ENCODE measurements at places on chromosomes 3 and 15.

DNA sequence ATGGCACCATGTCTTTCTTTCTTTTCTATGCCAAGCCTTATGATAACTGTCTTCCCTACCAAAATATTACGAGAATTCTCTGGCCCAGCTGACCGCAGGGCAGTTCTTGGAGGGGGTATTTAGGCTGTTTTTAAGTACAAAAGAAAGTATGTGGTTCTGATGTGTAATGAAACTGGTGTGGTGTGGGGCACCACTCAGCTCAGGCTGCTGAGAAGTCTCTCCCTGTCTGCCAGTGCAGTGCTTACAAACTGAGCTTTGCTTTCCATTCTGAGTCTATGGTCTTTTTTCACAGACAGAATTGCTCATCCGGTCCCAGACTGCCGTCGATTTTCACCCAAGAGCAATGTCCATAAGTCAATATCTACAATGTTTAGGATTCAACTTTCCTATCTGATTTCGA is 847.6 kb downstream of the NTRK3 start:
- H3K4me1 ChIP-seq, result no peaks in the 10 kb centered on the region
- no peak for DNase-seq
- H3K4me3 ChIP-seq, result no peak overlapping the region
- H3K27ac ChIP-seq, result no peak overlapping the region
- no peaks in the 10 kb centered on the region for H3K36me3 ChIP-seq

DNA sequence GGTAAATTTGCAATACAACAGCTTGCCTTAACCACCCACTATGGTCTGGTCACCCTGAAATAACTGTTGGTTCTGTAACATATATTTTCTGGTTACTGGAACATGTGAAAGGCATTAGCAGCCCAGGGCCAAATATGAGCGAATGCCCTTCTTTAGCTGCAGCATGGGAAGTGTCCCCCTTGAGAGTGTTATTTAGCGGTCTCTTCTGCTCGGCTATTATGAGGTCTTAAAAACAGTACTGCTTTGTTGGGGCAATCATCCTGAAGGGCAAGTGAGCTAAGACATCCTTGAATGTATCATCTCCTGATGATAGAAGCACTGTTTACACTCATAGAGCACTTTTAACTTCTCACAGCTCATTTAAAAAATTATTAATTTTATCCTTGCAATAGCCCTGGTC is 90.2 kb downstream of the RYR3 start:
- no peaks in the 10 kb centered on the region for H3K36me3 ChIP-seq
- H3K27ac ChIP-seq, result no peak overlapping the region
- H3K27me3 ChIP-seq, result no peaks in the 10 kb centered on the region
- DNase-seq, result no peak
- H3K4me1 ChIP-seq, result no peaks in the 10 kb centered on the region

GRCh38 chr3:74613060-74613459 is 1.4 kb downstream of the CNTN3 start:
- H3K4me1 ChIP-seq, result no peaks in the 10 kb centered on the region
- H3K4me3 ChIP-seq, result peak overlapping the region; percentile 81
- no peaks in the 10 kb centered on the region for H3K36me3 ChIP-seq
- DNase-seq, result no peak
- no peaks in the 10 kb centered on the region for H3K27me3 ChIP-seq

DNA sequence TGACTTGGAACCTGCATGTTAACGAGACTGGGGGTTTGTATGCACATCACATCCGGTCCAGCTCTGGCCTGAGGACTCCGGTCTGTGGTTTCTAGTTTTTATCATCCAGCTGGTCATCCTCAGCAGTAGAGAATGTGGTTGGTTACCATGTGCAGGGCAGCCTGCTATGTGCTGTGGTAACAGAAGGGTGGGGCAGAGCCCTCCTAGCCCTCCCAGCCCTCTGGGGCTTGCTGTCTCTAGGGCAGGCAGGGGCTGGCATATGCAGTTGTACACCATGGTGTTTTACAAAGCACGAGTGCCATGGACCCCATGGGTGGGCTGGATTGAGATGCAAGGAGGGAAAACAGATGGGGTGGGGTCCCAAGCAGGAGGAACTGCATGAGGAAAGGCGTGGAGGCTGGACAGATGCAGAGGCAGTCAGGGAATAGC is 70.2 kb downstream of the APBA2 start:
- H3K4me1 ChIP-seq, result peaks cover 5% of the 10 kb centered on the region
- DNase-seq, result no peak
- H3K36me3 ChIP-seq, result no peaks in the 10 kb centered on the region
- H3K4me3 ChIP-seq, result no peak overlapping the region

GRCh38 chr3:4738737-4739274 is 240.4 kb upstream of the BHLHE40 start:
- peaks cover 20% of the 10 kb centered on the region for H3K4me1 ChIP-seq
- no peaks in the 10 kb centered on the region for H3K27me3 ChIP-seq
- H3K36me3 ChIP-seq, result peaks cover 11% of the 10 kb centered on the region
- H3K27ac ChIP-seq, result no peak overlapping the region
- DNase-seq, result no peak
- H3K4me3 ChIP-seq, result no peak overlapping the region

DNA sequence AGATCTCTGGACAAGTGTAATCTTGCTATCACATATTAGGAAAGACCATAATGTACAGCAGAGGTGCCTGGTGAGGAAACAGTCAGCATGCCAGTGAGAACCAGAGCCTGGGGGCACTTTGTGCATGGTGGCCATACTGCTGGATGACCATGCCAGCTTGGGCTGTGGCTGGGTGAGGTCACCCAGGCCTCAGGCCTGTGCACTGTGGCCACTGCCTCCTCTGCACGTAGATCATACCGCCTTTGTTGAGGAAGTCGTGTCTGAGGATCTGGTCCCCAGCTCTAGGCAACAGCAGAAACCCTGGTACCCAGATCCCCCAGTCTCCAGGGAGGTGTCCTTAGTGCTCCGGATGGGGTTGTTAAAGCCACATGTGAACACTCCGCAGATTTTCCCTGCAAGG is 38.9 kb downstream of the ZNF710 start:
- peak; percentile 37 for DNase-seq
- H3K36me3 ChIP-seq, result no peaks in the 10 kb centered on the region
- H3K27ac ChIP-seq, result no peak overlapping the region
- H3K4me3 ChIP-seq, result no peak overlapping the region

DNA sequence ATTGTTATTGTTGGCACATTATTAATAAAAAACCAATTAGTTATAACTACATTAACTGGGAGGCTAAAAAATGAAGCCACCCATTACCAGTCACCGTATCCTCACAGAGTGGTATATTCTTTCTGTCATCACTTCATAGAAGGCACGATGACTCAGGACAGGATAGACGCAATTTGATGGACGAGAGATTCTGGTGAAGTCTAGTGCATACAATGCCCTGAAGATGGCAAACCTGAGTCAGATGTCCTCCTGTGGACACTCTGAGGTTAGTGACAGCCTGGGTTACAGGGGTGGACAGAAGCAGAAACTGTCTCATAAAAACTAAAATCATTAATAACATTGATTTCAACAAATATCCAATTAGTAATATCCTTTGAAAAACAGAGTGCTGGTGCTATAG is 150.3 kb downstream of the SLC9A9 start:
- H3K4me1 ChIP-seq, result no peaks in the 10 kb centered on the region
- H3K27me3 ChIP-seq, result no peaks in the 10 kb centered on the region
- H3K36me3 ChIP-seq, result no peaks in the 10 kb centered on the region
- DNase-seq, result no peak

- no peak overlapping the region for H3K4me3 ChIP-seq
- no peak overlapping the region for H3K27ac ChIP-seq
- DNase-seq, result no peak
- H3K36me3 ChIP-seq, result no peaks in the 10 kb centered on the region
Measured at GRCh38 chr15:101104141-101104540, 147.7 kb downstream of the CHSY1 start.

DNA sequence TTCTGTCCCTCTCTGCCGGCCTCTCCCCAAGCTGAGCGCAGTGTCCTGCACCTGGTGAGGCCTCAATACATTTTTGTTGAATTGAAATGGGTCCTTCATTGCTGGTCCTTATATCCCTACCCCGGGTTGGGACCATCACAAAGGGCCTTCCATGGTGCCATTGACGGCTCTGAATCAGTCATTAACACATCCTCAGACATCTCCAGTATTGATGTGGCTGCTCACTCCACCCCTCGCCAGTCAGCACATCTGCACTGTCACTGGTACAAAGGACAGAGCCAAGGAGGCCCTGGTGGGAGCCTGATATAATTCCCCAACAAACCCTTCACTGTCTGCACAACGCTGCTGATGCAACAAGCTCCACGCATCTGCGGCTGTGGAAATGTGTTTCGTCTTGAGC is 191.6 kb upstream of the TOPAZ1 start:
- no peak overlapping the region for H3K4me3 ChIP-seq
- no peak overlapping the region for H3K27ac ChIP-seq
- H3K4me1 ChIP-seq, result no peaks in the 10 kb centered on the region
- no peak for DNase-seq
- no peaks in the 10 kb centered on the region for H3K27me3 ChIP-seq

GRCh38 chr3:194938845-194939531 is 253.3 kb downstream of the FAM43A start:
- H3K4me3 ChIP-seq, result no peak overlapping the region
- no peak overlapping the region for H3K27ac ChIP-seq
- H3K36me3 ChIP-seq, result no peaks in the 10 kb centered on the region

- no peak overlapping the region for H3K27ac ChIP-seq
- no peak for DNase-seq
- H3K27me3 ChIP-seq, result no peaks in the 10 kb centered on the region
- H3K4me3 ChIP-seq, result no peak overlapping the region
Measured at GRCh38 chr3:183958775-183959174, 58.9 kb downstream of the ABCC5 start.

GRCh38 chr3:192133271-192133670 is 594.1 kb downstream of the FGF12 start:
- no peak overlapping the region for H3K27ac ChIP-seq
- H3K4me3 ChIP-seq, result no peak overlapping the region
- no peak for DNase-seq
- H3K27me3 ChIP-seq, result no peaks in the 10 kb centered on the region

DNA sequence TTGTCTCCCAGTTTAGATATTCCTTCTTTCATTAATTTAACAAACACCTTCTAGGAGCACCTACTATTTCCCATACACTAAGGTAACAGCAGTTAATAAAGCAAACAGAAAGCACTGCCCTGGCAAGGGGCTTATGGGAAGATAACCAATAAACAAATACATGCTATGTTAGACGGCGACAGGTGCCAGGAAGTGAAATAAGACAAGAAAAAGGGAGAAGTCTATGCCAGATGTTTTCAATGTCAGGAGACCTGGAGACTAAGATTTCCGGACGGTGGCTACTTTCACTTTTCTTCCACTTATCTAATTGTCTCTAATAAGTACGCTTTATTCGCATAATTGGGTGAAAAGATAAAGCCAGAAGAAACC is 32.5 kb upstream of the ZNF445 start:
- no peaks in the 10 kb centered on the region for H3K27me3 ChIP-seq
- H3K27ac ChIP-seq, result peak overlapping the region; percentile 79
- H3K4me3 ChIP-seq, result peak overlapping the region; percentile 77
- DNase-seq, result no peak

- H3K27me3 ChIP-seq, result no peaks in the 10 kb centered on the region
- no peak overlapping the region for H3K4me3 ChIP-seq
- DNase-seq, result peak; percentile 58
- H3K4me1 ChIP-seq, result no peaks in the 10 kb centered on the region
- H3K27ac ChIP-seq, result no peak overlapping the region
Measured at GRCh38 chr15:25177955-25178801, 223.4 kb downstream of the SNRPN start.

DNA sequence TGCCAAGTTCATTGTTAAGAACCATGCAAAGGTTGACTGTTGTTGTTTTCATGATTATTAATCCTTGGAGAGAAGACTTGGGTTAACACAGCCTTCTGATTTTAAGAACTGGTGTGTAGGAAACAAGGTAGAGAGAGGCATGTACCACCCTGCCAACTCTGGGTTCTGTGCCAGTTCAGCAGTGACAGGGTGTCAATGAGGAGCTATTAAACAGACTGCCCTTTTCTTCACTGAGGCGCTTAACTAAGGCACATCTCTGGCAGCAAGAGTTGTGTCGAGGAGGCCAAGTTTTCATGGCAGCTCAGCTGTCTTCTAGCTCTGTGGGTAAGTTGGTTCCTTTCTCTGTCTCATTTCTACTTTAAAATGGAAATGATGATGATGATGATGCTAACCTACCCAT is 117.6 kb downstream of the FEZF2 start:
- no peaks in the 10 kb centered on the region for H3K4me1 ChIP-seq
- no peaks in the 10 kb centered on the region for H3K27me3 ChIP-seq
- DNase-seq, result no peak
- no peak overlapping the region for H3K4me3 ChIP-seq

- DNase-seq, result no peak
- no peaks in the 10 kb centered on the region for H3K36me3 ChIP-seq
- no peak overlapping the region for H3K4me3 ChIP-seq
- H3K27me3 ChIP-seq, result no peaks in the 10 kb centered on the region
- H3K27ac ChIP-seq, result no peak overlapping the region
Measured at GRCh38 chr15:100645671-100646070, 43.3 kb downstream of the ASB7 start.

- DNase-seq, result no peak
- H3K27ac ChIP-seq, result no peak overlapping the region
- no peaks in the 10 kb centered on the region for H3K27me3 ChIP-seq
- H3K4me1 ChIP-seq, result no peaks in the 10 kb centered on the region
- H3K4me3 ChIP-seq, result no peak overlapping the region
Measured at GRCh38 chr3:172679599-172679998, 31.3 kb downstream of the NCEH1 start.

DNA sequence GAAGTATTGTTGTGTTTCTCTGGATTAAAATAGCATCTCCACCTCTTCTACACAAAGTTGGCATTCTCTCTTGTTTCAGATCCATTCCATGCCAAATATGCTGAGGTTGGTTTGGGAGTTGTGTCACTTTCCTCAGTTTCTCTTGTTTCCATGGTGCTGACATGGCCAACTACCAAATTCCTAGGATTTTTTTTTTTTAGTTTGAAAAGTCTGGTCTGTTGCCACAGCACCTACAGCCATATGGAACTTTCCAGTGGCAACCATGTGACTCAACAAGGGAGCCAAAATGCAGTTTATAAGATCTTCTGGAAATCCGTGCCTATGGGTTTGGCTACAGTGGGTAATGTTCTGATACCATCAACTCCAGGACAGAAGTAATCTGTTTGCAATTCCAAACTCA is 96.0 kb upstream of the CLSTN2 start:
- H3K27ac ChIP-seq, result no peak overlapping the region
- no peaks in the 10 kb centered on the region for H3K27me3 ChIP-seq
- H3K4me3 ChIP-seq, result no peak overlapping the region

GRCh38 chr3:41290306-41290705 is 91.0 kb downstream of the CTNNB1 start:
- no peaks in the 10 kb centered on the region for H3K36me3 ChIP-seq
- H3K4me3 ChIP-seq, result no peak overlapping the region
- no peaks in the 10 kb centered on the region for H3K4me1 ChIP-seq
- H3K27ac ChIP-seq, result no peak overlapping the region
